ENCODE measurements at places on chromosomes 1 and 21. TPM values are rescaled to one million over a fixed set of nuclear protein-coding genes. Genes with fewer than 3 reads are reported as not detected.

The ELAVL4 gene
- 0.39 TPM for total RNA-seq

The MAP3K21 gene
- 9.0 TPM for total RNA-seq

The ITLN1 gene
- not detected for total RNA-seq

The FMN2 gene
- 6.5 TPM for total RNA-seq

The SLAMF8 gene
- total RNA-seq: 5.8 TPM

The SPAG17 gene
- 0.69 TPM for total RNA-seq

The CYB5RL gene
- total RNA-seq: 11.8 TPM

The HFM1 gene
- 0.77 TPM for total RNA-seq

The KDM5B gene
- total RNA-seq: 45.4 TPM

The KCNJ9 gene
- total RNA-seq: not detected

DNA sequence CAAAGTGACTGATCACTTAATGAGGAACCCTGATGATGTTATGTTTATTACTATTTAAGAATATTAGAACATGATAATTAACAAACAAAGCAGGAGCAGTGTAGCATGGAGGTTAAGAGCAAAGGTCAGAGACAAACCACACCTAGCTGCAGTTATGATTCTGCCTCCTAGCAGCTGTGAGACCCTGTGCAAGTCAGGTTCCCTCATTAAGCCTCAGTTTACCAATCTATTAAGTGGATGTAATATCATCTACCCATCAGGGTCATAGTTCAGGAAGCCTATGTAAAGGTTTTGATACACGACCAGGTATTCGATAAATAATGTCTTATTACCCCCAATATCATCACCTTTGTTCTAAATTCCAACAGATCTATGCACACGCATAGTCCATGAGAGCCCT, 32.0 kb downstream of the DUSP10 start:
- no peak overlapping the region for H3K27ac ChIP-seq
- DNase-seq: no peak
- no peaks in the 10 kb centered on the region for H3K36me3 ChIP-seq
- H3K27me3 ChIP-seq: no peaks in the 10 kb centered on the region
- H3K4me1 ChIP-seq: peaks cover 8% of the 10 kb centered on the region

DNA sequence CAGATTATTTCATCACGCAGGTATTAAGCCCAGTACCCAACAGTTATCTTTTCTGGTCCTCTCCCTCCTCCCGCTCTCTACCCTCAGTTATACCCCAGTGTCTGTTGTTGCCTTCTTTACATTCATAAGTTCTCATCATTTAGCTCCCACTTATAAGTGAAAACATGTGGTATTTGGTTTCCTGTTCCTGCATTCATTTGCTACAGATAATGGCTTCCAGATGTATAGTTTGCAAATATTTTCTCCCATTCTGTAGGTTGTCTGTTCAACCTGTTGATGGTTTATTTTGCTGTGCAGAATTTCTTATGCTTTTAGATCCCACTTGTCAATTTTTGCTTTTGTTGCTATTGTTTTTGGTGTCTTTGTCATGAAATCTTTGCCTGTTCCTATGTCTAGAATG, 21.1 kb upstream of the KCNH1 start:
- no peak for DNase-seq
- H3K27me3 ChIP-seq: no peaks in the 10 kb centered on the region
- no peaks in the 10 kb centered on the region for H3K36me3 ChIP-seq
- H3K4me1 ChIP-seq: no peaks in the 10 kb centered on the region

DNA sequence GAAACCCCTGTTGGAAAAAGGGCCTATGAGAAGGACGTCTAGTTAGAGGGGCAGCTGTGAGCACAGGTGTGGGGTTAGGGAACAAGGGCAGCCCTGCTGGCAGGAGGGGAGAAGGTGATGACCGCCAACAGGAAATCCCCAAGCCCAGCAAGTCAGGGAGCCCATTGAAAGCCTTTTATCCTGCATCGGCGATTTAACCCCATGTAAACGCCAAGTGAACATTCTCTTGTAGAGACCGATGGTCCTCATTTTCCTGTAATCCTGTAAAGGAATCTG, 1.1 kb upstream of the BSND start:
- peaks cover 11% of the 10 kb centered on the region for H3K4me1 ChIP-seq
- DNase-seq: no peak
- peaks cover 16% of the 10 kb centered on the region for H3K27me3 ChIP-seq
- no peak overlapping the region for H3K4me3 ChIP-seq
- no peak overlapping the region for H3K27ac ChIP-seq

DNA sequence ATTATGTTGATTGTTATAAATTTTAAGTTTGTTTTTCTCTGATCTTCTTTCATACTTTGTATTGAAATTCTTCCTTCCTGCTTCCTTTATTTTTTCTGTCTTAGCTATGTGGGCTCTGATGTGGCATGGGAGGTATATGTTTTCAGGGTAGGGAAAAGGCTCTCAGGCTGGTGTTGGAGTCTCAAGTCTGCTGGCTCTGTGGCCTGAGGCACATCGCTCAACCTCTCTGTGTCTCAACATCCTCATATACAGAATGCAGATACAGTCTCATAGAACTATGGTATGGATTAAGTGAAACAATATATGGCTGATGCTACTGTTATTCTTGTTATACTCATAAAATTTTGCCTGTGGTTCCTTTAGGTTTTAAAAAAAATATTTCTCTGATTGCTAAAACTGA, 105.9 kb downstream of the KCNN3 start:
- H3K27me3 ChIP-seq: peaks cover 21% of the 10 kb centered on the region
- no peaks in the 10 kb centered on the region for H3K36me3 ChIP-seq
- no peak overlapping the region for H3K27ac ChIP-seq
- H3K4me3 ChIP-seq: no peak overlapping the region
- peaks cover 13% of the 10 kb centered on the region for H3K4me1 ChIP-seq
- no peak for DNase-seq

DNA sequence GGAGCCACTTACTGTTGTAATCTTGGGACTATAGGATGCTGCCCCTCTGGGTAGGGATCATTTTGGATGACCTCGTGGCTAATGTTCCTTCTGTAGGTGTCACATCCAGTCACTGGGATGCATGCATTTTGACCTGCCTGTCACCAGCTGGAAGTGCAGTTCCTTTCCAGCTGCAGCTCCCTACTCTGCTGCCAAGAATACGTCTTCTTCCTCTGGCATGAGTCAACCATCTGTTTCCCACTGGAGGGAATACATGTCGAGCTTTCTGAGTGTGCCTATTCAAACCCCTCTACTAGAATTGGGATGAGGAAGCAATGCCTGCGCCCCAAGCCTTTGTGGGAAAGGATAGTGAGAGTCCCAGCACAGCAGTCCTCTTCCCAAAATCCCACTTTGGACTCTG, 415.5 kb upstream of the ADAMTS5 start:
- no peak overlapping the region for H3K4me3 ChIP-seq
- no peak overlapping the region for H3K27ac ChIP-seq
- no peaks in the 10 kb centered on the region for H3K4me1 ChIP-seq
- DNase-seq: no peak

DNA sequence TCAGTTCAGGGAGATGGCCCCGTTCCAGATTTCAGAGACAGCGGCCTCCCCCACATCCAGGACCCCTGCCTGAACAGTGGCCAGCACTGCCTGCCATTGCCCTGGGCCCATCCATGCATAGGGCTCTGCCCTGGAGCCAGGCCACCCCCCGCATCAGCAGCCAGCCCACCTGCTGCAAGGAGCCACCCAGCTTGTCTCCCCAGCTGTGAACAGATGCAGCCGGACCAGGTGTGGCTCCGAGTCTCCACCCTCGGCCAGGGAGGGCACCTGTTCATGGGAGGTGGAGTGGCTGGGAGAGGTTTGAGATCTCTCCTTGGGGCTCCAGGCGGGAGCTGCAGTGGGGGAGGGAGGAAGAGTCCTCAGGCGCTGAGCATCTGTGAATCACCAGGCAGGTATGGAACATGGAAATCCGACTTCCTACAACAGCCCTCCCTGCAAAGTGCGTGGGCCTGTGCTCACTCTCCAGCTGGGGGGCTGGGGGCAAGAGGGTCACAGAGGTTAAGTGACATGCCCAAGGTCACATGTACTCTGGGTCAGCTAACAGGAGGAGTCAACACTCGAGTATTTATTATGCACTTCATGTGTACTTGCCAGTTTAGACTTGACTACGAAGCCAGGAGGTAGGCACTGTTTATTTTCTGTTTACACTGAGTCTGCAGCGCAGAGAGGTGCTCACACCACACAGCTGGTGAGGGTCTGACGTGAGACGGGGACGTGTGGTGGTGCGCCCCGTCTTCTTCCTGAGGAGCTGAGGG, 4.8 kb upstream of the HES5 start:
- H3K36me3 ChIP-seq: no peaks in the 10 kb centered on the region
- H3K4me1 ChIP-seq: peaks cover 12% of the 10 kb centered on the region
- no peak overlapping the region for H3K27ac ChIP-seq
- no peak overlapping the region for H3K4me3 ChIP-seq

GRCh38 chr21:34679051-34679450, 10.3 kb downstream of the CLIC6 start:
- no peaks in the 10 kb centered on the region for H3K36me3 ChIP-seq
- H3K4me1 ChIP-seq: no peaks in the 10 kb centered on the region
- H3K27ac ChIP-seq: no peak overlapping the region
- H3K27me3 ChIP-seq: peaks cover 14% of the 10 kb centered on the region

DNA sequence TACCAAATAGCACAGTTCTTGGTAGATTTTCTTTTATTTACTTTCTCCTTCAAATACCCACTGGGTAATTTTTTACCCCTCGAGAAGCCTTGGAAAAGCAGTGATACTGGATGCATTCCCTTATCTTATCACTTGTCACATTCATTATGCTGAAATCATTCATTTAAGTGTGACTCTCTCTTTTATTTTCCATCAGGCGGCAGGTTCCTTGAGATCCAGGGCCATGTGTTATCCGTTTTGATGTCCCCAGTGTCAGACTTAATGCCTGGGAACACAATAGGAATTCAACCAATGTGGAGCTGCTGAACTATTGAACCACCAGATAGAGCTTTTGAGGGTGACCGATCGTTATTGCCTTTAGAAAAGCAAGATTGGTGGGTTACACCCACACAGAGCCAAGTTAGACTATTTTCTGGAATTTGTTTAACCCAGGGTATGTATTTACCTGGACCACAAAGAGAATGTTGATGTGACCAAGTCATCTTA, 51.5 kb upstream of the ATP5PO start:
- H3K4me1 ChIP-seq: peaks cover 14% of the 10 kb centered on the region
- H3K36me3 ChIP-seq: no peaks in the 10 kb centered on the region
- no peak overlapping the region for H3K27ac ChIP-seq
- no peaks in the 10 kb centered on the region for H3K27me3 ChIP-seq
- DNase-seq: no peak

GRCh38 chr1:153541641-153542590, 1.2 kb upstream of the S100A5 start:
- H3K27me3 ChIP-seq: no peaks in the 10 kb centered on the region
- no peak for DNase-seq
- H3K27ac ChIP-seq: no peak overlapping the region
- H3K4me1 ChIP-seq: peaks cover 36% of the 10 kb centered on the region

GRCh38 chr1:115365738-115366137, 27.7 kb upstream of the NGF start:
- no peak for DNase-seq
- H3K4me1 ChIP-seq: no peaks in the 10 kb centered on the region
- no peak overlapping the region for H3K27ac ChIP-seq
- H3K4me3 ChIP-seq: no peak overlapping the region
- no peaks in the 10 kb centered on the region for H3K27me3 ChIP-seq
